Upper lobe of right lung (tissue), 1 donor: ENCODE measurements at places on chromosomes 4 and X. TPM values are rescaled to one million over a fixed set of nuclear protein-coding genes. Genes with fewer than 3 reads are reported as not detected.

DNA sequence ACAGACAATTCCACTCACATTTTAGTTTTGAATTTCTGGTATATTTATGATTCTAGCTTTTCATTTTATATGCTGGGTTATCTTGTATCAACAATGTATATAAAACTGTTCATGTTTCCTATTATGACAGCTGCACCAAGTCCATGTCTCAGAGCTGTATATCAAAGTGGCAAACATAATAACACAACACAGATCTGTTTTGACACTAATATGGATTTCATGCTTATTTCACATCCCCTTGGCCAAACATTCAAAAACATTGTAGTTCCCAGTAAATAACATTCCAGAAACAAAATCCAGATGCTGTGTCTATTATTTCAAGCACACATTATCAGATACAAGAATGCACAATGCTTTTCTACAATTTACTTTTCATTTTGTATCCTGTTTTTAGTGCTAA, 380.6 kb upstream of the MAGEB2 start:
- H3K4me1 ChIP-seq, result no peaks in the 10 kb centered on the region
- no peak for DNase-seq
- no peaks in the 10 kb centered on the region for H3K36me3 ChIP-seq
- H3K27me3 ChIP-seq, result no peaks in the 10 kb centered on the region
- no peak overlapping the region for H3K4me3 ChIP-seq

The SGMS2 gene
- 67.8 TPM for total RNA-seq

The KIF4A gene
- total RNA-seq, result 0.75 TPM

The ANXA3 gene
- total RNA-seq, result 182 TPM

The MUC7 gene
- total RNA-seq, result not detected
